NCI-H1105 (cell line): ENCODE measurements at places on chromosomes 3 and 15.
A peak's percentile ranks its signal among the peaks of the same experiment; 100 is the strongest.

GRCh38 chr3:122067214-122067550 is 12.0 kb downstream of the CD86 start:
- no peak for DNase-seq

GRCh38 chr15:67839929-67840748 is at the start of gene RNU6-1:
Gene RNU6-1 (minus strand): TSS chr15:67840045.
- DNase-seq = peak; percentile 89

GRCh38 chr3:63580151-63580550 is 72.3 kb upstream of the SNTN start:
- no peak for DNase-seq

DNA sequence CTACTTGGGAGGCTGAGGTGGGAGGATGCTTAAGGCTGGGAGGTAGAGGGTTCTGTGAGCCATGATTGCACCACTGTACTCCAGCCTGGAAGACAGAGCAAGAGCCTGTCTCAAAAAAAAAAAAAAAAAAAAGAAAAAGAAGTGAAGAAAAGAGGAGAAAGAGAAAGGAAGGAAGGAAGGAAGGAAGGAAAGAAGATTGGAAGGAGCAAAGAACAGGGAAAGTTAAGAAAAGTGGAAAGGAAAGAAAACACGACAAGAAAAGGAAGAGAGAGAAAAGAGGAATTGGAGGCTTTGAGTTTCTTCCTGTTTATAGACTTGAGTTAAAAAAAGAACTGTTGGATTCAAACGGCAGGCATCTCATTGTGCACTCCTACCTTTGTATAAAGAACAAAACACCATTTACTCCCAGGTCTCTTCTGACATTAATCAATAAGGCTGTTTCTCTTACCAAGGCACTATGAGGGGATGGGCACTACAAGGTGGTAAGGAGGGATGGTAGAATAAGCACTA is 73.5 kb downstream of the EDEM1 start:
- no peak for DNase-seq

- DNase-seq = no peak
Observed at GRCh38 chr3:52777959-52778805, 783 bp downstream of the ITIH1 start.

- DNase-seq = no peak
Observed at GRCh38 chr3:48601622-48601994, 6.5 kb upstream of the COL7A1 start.

GRCh38 chr3:147159141-147159540 is 247.2 kb downstream of the ZIC4 start:
- DNase-seq = no peak

GRCh38 chr3:154792828-154793227 is 287.3 kb upstream of the MME start:
- DNase-seq = no peak

- no peak for DNase-seq
Observed at GRCh38 chr3:186896875-186897274, 33.5 kb upstream of the ST6GAL1 start.

DNA sequence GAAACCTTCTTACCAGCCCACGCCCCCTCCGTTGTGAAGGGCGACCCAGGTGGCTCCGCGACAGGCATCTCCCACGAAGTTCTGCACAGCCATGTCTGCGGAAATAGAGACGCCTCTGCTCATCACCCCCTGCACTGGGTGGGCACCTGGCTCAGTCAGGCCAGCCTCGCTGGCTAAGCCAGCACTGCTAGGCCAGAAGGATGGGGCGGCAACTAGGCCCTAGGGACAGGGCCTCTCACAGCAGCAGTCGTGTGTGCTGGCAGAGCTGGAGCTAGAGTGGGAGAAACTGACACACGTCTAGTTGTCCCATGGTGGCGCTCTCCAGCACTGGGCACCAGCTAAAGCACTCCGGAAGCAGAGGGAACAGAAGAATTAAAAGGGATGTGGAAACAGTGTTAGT is 12.5 kb upstream of the ZXDC start:
- no peak for DNase-seq

- no peak for DNase-seq
Observed at GRCh38 chr3:14363991-14364390, 38.4 kb upstream of the SLC6A6 start.

GRCh38 chr15:71060983-71061382 is 54.3 kb upstream of the THSD4 start:
- DNase-seq = no peak

DNA sequence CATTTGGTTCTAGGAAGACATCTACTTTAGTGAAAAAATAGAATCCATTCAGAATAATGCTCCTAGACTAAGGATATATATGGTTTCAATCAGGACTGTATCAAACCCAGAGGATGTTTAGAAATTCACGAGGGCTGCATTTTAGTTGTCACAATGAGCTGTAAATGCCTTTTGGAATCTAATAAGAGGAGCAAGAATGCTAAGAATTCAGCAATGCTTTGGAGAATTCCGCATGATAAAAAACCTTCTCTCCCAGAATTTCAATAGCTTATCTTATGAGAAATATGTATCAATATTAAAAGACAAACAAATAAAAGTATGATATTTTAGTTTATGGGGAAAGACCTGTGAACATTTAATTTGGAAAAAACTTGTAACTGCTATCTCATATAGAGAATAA is 885.1 kb downstream of the ZPLD1 start:
- no peak for DNase-seq

DNA sequence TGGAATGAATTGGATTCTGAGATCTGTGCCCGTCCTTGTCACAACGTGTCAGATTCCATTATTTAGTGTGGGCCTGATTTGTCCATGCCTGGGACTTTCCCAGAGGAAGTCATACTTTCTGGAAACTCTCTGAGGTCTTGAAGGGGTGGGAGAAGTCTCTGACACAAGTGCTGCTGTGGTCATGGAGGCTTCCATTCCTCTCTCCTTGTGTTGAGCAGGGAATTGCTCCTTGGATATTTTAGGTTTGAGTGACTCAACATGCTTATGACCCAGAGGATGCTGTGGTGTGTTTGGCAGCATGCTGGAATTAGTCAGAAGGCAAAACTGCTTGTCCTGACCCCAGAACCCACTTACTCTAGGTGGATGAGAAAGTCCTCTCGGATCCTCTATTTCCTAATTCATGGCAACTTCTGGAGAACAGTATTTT is 132.1 kb downstream of the LPP start:
- no peak for DNase-seq
